Activated T-cell treated with anti-CD3 and anti-CD28 coated beads for 48 hours (primary cell): ENCODE measurements at places on chromosomes 4 and X.

- DNase-seq = no peak
Observed at GRCh38 chr4:65645185-65645584, 25.1 kb downstream of the EPHA5 start.

DNA sequence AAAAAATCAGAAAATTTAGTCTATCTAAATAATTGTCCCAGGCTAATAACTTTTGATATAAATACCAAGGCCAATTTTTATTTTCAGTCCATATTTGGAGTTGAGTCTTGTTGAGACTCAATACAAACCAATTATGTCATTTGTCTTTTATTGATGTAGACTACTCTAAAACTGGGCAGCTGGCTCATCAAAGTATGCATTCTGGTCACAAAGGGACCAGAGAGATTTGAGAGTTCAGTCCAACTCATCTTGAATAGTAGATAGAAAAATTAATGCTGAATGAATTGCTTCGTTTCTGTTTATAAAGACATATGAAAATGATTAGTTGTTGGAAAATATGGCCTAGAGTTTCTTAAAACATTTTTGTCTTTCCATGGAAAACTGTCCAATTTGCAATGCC, 412.5 kb upstream of the KLHL4 start:
- DNase-seq = no peak

DNA sequence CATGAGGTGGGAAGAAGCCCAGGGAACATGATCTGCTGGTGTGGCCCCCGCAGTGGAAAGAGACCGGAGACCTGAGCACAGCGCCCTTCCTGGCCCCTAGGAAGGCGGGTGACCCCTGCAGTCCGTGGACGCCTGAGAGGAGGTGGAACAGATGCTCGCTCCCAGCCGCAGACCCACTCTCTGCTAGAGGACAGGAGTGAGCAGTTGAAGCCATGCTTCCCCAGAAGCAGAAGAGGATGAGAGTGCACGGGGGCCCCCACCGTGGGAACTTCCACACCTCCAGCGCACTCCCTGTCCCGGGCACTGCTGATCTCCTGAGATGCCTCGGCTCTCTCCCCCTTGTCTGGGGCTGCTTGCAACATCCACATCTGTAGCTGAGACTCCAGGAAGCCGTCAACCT, 62.2 kb downstream of the GPR143 start:
- no peak for DNase-seq

DNA sequence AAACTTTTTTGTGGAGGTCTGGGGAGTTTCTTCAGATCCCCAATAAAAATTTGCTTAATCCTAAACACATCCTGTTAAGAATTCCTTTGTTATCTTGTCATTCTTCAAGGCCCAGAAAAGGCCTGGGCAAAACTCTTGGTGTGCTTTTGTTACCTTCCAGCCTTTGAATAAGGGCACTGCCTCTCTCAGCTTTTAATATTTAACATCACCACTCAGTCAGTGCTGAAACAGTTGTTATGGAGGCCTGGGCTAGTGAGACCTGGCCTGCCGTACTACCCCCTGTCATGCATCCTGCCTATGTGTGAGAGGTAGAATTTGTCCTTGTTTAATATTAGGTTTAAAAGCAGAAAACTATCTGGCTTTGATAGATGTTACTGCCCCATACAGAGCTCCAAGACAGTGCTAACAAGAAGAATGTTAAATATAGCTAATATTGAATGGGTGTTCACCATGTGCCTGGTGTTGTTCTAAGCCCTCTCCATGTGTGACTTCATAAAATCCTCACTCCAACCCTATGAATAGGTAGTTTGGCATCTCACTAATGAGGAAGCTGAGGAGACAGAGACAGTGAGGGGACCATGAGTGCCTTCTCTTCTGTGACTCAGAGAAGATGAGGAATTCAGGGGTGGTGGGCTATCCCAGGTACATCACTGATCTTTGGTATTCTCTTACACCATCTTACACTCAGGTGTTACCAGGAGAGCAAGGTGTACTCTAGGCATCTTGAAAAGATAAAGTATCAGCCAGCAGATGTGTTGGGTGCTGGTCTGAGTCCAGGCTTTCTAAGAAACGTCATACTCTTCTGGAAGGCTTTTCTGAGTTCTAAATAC, 6.2 kb downstream of the PPP1R2C start:
- no peak for DNase-seq

- DNase-seq = no peak
Observed at GRCh38 chrX:115018040-115018647, 728 bp upstream of the IL13RA2 start.

DNA sequence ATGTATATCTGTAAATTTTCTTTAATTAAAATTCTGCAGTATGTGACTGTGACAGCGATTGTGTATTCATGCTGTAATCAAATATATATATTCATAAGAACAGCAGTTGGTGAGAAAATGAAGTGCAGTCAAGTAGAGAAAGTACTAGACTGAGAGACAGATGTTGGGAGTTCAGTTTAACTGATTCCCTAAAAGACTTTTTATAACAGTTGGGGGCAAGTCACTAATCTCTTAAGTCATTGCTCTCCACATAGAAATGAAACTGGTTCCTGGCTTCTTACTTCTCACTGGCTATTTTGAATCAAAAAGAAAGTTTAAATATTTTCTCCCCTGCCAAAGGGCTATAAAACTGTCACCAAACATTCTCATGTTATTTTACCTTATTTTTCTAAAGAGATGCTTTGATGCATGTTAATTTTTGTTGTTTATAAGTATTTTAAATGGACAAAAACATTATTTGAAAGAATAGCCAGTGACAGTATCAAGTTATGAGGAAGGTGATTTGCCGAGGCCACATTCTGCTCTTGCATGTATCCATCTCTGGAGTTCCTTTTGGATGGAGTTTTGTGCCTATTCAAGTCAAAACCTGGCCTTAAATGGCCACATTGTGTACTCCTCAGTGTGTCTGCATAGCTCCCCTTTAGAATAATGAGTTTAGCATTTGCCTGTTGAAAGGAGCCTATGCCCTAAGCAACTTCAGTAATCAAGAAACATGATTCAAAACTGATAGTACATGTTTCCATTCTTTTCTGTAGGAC, 30.8 kb downstream of the EXOC1 start:
- no peak for DNase-seq

DNA sequence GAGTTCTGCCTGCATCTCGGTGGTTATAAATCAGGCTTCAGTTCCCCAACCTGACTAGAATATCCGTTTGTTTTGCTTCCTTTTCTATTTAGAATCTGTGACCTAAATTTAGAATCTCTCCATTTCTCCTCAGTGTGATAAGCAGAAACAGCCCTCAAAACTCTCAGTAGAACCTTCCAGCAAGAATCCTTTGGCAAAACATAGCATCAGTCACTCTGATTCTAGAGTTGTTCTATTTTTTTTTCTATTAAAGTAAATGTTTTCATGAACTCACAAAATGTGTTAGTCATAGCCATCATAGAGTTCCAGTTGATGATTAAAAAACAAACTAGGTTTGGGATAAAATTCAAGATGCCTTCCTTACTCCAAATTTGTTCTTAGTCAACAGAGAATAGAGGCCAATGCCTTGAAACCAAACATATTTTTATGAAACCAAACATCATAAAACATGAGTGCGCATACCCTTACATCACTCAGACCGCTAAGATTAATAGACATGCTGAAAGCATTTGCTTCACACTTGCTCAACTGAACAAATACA, 13.2 kb upstream of the C1QTNF7 start:
- no peak for DNase-seq

DNA sequence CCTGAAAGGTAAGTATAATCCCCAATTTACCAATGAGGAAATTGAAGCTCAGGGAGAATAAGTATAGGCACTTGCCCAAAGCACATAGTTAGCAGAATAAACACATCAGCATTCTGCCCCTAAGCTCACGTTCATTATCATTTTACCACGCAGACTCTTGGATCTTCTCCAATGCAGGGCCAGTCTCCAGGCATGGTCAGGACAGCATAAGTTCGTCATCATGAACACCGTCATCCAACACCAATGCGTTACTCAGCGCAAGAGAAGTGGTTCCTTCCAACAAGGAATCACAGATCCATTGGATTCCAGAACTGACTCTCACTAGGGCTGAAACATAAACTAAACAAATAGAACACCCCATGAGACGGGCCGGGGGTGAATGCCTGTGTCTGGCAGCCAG, 86.5 kb upstream of the GPM6B start:
- DNase-seq = no peak

DNA sequence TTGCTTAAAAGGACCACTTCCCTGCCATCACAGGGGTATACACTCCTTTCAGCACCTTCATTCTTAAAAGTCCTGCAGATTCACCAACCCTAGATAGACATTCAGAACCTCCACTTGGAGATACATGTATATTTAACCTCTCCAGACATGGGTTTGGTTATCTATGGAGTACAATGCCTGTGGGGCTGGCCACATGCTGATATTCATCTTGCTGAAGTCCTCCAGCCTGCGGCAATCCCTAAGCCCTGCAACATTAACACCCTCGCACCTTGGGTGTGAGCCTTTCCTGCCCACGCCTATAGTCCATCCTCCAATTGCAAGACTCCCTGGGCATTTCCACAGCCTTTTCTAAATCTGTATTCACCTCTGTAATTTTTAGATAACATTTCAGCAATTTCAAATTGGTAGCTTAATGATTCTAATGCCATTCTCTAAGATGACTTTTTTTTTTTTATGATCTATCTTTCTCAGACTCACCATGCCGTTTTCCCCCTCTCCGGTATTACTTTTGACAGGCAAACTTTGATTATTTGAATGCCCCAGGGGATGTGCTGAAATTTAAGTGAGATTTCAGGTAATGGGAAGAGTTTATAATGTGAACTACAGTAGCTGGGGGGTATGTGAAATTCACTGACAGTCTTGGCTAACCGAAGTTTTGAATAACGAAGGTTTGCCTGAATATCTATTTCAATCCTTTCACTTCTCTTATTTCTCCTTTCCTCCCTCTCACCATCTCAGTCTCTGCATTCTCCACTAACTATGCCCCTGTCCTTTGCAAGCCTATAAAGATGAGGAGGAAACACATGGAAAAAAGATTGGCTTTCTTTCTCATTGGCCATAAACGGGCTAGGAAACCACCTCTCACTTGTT, 24.1 kb downstream of the CCDC149 start:
- no peak for DNase-seq

GRCh38 chrX:31580227-31580626, 508.4 kb upstream of the FTHL17 start:
- no peak for DNase-seq
